ENCODE measurements at places on chromosomes 16 and 17.

DNA sequence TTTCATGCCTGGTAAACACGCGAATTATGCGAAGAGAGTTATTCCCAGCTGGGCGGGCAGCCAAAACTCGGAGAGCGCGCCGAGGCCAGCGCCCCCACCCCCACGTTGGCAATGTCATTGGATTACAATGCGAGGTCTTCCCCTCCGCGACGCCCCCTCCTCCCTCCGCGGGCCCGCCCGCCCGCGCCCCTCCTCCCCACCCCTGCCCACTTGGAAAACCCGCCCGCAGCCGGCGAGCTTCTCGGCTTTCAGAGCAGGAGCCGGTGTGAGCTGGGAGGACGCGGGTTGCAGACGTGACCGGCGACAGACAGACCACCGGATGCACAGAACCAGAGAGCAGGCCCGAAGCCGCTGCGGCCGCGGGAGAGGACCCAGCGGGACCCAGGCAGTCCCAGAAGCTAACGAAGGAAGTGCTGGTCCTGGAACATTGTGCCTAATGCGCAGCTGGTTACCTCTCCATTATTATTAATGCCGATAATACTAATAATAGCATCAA lies 4.0 kb downstream of the NOG start:
- DNase-seq = no peak

DNA sequence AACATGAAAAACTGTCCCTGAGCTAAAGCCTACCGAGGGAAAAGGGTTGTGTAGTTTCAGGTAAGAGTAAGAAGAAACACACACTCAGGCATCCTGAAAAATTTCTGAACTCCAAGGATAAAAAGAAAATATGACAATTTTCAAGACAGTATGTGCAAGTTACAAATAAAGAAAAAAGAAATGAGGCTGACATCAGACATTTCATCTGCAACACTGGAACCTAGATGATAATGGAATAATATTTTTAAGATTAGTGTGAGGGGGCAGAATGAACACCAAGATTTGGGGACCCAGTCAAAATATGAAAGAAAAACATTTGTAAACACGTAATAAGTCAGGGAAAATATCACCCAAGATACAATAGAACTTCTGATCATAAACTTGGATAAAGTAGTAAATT lies 135.9 kb upstream of the PSMD7 start:
- no peak for DNase-seq

DNA sequence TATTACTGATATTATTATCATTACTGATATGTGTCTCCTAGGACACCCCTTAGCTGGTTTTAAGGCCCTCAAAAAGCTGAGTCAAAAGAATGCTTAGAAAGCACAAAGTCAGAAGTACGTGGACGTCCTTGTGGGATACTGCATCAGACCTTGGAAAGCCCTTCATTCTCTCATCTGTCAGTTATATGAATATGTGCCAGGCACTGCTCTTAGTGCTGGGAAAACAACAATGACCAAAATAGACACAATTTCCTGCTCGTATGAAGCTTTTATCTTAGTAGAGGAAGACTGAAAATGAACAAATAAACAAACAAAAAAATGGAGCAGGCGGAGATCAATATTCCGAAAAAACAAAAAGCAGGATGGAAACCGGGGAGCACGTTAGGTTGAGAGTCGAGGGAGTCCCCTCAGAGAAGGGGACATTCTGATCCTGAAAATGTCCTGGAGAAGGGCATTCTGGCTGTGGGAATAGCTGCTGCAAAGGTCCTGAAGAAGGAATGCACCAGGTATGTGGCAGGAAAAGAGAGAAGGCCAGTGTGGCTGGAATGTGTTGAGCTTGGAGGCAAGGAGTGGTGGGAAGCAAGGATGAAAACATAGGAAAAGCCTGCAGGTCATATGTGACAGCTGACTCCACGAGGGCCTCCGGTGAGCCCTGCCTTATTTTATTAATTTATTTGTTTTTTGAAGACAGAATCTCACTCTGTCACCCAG lies 15.5 kb upstream of the TMEM94 start:
- DNase-seq = no peak

DNA sequence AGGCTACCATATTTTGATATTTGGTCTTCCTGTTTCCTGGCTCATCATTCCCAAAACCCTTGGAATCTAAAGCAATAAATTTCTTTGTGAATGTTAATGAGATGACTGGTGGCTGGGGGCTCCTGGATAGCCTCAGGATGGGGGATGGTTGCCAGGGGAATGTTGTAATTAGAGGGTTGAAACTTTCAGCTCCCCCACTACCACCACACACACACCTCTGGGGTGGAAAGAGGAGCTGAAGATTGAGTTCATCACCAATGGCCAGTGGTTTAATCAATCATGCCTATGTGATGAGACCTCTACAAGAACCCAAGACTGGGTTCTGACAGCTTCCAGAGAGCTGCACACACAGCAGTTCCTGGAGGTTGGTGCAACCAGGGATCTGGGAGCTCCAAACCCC lies 59.1 kb downstream of the HS3ST3A1 start:
- DNase-seq = no peak

GRCh38 chr17:78128551-78129350 lies at the start of gene TMC6:
Gene TMC6 (minus strand): TSS chr17:78128755. CDS start chr17:78126832, 1,923 bp downstream.
- peak; percentile 54 for DNase-seq

GRCh38 chr16:75837264-75837663 lies 111.0 kb upstream of the CPHXL start:
- no peak for DNase-seq

DNA sequence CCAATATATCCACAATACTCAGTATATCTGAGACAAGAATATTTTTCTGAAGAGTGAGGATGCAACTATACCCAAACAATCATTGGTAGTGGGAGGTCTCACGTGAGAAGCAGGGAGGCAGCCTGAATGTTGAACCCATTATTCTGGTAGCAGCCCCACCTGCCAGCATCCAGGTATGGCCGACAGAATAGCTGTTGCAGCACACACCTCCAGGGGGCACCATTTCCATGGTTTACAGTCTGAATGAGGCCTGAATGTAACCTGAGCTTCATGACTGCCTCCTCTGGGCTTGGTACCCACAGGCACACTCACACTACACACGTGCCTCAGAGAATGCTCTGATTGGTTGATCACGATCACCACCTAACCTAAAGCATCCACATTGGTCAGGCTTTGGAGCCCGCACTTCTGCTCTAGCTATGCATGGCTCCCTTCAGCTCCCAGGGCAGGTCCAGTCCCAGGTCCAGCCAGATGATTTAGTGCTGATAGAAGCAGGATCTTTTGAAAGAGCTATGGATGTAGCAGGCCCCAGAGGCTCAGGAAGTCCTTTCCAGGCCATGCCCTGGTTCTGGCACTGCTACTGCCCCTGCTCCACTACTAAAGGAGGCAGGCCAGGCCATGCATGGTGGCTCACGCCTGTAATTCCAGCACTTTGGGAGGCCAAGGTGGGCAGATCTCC lies 11.0 kb upstream of the CBFB start:
- DNase-seq = peak; percentile 27

- no peak for DNase-seq
Observed at GRCh38 chr17:49795372-49795771, 6.9 kb downstream of the KAT7 start.

DNA sequence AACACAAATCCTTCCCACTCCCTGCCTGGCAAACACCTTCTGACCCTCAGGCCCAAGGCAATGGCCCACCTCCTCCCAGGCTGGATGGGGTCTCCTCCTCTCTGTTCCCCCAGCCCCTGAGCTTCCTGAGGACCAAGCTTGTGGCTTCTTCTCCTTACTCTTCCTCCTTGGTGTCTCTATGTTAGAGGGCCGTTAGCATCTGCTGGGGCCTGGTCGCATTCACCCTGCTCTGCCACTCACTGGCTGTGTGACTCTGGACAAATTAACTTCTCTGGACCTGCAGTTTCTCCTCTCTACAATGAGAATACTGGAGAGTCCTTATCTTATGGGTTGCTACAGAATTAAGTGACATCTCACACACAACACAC lies 725 bp upstream of the MT2A start:
- DNase-seq = no peak

GRCh38 chr16:48421741-48422140 lies 36.5 kb upstream of the SIAH1 start:
- DNase-seq = no peak

DNA sequence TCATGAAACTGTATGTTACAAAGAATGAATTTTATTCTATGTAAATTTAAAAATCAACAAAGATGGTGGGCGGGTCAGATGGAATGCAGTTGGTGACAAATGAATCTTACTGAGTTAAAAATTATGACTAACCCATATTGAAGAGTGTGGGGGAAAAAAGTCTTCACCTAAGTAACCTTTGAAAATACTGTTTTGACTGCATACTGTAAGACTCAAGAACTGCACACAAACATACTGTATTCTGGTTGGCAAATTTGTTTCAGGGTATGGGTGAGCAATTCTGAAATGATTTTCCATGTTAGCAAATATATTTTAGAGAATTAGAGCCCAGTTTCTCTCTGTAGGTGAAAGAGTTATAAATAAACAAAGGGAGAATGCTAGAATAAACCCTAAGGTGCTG lies 153.7 kb upstream of the KCNJ18 start:
- DNase-seq = no peak

DNA sequence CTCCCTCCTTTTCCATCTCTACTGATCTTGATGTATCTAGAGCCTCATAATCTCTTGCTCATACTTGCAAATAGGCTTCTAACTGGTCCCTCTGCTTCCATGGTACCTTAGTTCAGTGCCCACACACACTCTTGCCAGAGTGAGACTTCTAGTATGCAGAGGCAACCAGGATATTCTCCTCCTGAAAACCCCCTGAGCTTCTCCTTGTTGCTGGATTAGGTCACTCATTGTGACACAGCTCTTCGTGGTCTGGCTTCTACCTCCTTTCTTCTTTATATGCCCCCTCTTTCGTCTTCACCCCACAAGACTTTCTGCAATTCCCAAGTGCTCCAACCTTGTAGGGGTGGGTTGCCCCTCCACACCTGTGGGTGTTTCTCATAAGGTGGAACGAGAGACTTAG lies 2.5 kb upstream of the FAM20A start:
- no peak for DNase-seq

DNA sequence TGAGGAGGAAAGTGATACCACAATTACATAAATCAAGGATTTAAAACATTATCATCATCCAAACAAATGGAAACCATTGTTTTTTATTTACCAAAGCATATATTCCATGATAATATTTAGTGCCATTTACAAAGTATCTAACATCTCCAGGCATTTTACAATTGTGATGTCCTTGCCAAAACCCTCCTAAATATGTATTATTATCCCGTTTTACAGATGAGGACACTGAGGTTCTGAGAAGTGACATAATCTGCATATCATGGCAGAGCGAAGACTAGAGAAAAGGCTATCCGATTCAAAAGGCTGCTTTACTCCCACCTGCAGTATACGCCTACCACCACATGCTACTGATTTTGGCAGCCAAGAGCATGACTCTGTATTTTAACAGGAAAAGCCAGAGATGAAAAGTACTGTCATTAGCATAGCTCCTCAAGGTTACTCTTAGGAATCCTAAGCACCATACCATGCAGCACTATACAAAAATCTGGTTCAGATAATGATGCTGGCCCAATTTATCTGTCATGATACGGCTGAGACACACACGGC lies 301.4 kb downstream of the CA10 start:
- DNase-seq = no peak

DNA sequence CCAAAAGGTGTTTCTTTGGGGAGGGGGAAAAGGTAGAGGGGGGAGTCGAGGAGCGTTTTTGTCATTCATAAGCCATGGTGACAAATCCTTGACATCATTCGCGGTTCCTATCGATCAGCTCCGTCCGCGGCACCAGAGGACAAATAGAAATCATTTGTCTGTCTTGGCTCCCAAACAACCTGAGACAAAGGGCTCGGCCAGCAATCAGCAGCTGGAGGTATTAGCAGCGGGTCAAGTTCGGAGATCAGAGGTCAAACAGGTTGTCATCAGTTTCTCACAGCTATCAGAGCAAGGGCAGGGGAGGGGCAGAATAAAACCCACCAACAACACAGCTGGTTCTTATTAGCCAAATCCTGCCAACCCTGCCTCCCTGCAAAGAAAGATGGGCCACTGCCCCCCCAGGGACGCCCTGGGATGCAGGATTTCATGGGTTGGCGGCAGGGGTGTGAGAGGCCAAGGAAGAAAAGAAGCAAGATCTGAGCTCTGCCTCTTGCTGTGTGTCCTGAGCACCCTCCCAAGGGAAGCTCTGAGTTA lies 145.3 kb upstream of the LHX1 start:
- no peak for DNase-seq

GRCh38 chr17:4932756-4933155 lies 679 bp downstream of the GP1BA start:
- DNase-seq = no peak

DNA sequence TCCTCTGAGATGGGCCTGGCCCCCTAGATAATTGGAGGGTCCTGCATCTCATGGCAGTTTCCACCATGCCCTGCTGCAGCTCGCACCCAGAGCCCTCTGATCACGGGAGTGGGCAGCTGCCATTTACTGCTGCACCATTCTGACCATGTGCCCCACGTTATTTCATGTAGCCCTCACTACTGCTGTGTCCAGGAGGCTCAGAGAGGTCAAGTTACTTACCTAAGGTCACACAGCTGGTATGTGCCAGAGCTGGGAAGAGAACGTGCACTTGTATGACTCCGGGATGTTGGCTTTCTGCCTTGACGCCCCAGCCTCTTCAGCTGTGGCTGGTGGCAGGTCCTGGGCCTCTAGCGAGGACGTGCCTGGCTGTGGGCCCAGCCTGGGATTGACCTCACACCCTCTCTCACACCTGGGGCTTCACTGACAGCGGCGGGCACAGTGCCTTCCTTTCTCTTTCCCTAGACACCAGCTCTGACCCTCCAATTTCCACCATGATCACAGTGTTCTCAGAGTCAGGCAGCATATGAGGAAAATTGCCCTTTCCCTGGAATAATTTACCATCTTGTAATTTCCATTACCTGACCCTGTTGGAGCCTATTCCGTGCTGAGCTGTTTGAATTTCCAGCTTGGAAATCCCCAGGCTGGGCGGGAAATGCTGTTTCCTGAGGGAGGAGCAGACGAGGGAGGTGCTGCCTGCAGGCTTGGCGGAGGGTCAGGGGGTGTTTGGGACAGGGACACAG lies 18.5 kb upstream of the DOC2B start:
- DNase-seq = no peak

DNA sequence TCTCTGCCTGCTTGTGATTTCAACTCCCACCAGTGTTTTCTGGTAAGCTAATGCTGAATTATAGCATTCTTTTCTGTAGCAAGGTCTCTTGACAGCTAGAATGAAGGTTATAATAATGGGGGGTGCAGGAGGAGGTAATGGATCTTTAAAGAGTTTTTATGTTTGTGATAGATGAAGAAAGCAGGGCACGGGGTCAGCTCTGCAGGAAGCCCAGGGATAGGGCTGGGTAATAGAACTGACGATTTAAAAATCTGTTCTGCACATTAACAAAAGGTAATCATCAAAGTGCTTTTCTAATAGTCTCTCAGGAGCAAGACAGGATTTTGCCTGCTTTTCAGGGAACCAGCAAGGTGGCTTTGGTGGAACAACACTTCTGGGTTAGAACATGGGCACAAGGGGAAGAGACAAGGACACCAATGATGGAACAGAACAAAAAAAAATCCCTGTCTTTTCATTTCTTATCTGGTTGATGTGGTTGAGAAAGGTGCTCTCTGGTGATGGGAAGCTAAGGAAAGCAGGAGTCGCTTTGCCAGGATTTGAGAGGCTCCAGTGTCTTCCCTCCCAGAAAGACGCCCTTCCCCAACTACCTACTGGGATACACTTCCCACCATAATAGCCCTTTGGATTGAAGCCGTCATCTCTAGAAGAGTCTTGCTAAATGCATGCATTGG lies 263.1 kb downstream of the PHKB start:
- no peak for DNase-seq

- DNase-seq = no peak
Observed at GRCh38 chr17:71192848-71193247, 928.0 kb upstream of the SOX9 start.

Data from caudate nucleus (tissue), 63 donors.